ENCODE measurements at places on chromosomes 5 and 9.

DNA sequence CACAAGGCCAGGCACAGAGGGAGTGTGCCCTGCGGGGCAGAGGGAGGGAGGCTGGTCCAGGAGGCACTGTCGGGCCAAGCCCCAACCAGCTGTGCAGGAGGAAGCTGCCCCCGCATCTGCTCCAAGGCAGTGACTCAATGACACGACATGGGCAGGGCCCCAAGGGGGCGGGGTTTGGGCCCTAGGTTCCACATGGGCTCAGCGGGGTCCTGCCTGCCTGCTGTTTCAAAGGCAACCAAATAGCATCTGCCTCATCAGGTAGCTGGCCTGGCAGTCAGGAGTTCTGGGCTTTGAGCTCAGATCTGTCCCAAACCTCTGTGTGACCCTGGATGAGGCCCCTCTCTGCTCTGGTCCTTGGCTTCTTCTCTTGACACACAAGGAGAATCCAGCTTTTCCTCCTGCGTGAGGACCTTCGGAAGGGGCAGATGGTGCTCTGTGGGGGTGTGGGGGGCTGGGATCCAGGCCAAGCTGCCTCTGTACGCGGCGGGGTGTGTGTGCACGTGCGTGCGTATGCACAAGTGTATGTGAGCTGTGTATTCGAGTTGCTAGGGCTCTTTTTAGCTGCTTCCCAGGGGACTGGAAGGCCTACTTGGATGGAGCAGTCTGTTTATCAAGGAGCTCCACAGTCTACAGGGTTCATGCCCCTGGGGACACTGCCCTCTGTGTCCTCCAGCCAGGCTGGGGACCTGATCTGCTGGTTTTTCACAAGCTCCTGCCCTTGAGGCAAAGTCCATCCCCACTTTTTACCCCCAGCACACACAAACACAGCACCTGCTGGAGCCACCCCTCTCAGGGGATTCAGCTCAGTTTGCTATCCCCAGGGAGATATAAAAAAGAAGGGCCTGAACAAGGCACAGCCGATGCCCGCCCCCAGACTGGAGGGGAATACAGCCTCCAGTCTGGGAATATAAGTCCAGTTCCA is 138.9 kb downstream of the RGS3 start:
- DNase-seq: no peak

DNA sequence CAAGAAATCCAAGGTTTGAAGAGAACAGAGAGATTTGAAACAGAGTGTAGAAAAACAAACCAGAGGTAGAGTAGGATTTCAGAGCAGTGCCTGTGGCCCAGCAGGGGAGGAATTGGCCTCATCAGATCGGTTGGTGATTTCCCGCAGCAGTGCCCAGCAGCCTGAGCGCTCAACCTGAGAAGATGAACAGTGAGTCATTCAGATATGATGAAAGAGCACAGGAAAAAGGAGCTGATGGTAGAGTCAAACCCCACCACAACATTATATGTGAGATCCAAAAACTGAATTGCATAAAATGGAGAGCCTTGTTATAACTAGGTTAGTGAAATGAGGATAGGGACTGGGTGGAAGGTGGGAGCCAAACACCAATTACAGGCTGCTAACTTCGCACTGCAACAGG is 248.9 kb downstream of the PIK3R1 start:
- no peak for DNase-seq

- no peak for DNase-seq
Observed at GRCh38 chr9:85013703-85014102, 344.2 kb downstream of the NTRK2 start.

- DNase-seq: no peak
Observed at GRCh38 chr9:135719472-135719871, 17.5 kb downstream of the KCNT1 start.

DNA sequence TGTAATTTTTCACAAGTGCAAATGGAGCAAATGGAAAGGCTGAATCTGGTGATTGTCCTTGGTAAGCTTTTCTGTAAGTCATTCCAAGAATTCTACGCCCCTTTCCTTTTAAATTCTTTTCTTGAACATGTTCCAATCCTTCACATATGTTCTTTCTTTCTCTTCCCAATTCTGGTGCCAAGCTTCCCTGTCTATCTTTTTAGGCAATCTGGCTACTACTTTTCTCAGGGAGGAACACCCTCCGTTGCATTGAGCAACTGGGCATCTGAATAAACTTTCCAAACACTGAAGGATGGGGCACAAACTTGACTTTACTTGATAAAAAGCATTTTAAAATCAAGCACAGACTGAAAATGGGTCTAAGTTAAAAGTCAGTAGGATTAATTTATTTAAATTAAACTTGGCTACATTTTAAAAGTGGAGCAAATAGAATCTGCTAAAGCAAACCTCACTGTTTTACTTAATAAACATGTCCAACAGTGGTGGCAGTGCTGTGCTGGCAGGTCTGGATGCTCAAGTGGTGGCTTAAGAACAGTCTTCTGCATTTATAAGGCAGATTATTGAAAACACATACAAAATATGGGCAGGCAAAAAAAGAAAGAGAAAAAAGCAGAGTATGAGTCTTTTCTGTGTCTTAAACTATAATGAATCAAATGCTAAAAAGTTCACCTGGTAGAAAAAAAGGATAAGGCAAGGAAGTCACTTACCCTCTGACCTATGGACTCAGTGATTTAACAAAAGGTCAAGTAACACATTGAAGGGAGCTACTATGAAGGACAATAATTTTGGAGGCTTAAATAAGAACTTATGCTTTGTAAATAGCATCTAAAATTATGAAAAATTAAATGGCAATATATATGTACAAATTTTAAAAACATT is 5.4 kb downstream of the ELL2 start:
- DNase-seq: no peak

DNA sequence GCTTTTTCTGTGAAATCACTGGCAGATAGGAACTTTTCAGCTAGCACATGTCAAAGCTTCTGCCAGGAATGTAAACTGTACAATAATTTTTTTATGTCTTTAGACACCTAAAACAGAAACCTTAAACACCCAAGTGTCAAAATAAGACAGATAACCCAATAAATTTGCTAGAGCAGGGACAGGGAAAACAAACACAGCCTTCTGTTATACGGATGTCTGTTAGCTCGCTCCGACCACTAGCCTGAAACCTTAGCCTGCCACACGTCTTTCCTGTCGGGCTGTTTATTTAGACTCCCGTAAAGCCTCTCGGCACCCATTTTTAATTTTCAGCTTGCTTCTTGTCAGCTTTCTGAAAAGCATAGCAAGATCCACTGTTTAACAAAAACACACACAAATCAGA is 355.4 kb upstream of the SLC24A2 start:
- no peak for DNase-seq

- peak; percentile 5 for DNase-seq
Observed at GRCh38 chr5:180135128-180135955, 63.8 kb upstream of the RNF130 start.

- no peak for DNase-seq
Observed at GRCh38 chr9:88258024-88258423, 119.7 kb upstream of the SPATA31C2 start.

DNA sequence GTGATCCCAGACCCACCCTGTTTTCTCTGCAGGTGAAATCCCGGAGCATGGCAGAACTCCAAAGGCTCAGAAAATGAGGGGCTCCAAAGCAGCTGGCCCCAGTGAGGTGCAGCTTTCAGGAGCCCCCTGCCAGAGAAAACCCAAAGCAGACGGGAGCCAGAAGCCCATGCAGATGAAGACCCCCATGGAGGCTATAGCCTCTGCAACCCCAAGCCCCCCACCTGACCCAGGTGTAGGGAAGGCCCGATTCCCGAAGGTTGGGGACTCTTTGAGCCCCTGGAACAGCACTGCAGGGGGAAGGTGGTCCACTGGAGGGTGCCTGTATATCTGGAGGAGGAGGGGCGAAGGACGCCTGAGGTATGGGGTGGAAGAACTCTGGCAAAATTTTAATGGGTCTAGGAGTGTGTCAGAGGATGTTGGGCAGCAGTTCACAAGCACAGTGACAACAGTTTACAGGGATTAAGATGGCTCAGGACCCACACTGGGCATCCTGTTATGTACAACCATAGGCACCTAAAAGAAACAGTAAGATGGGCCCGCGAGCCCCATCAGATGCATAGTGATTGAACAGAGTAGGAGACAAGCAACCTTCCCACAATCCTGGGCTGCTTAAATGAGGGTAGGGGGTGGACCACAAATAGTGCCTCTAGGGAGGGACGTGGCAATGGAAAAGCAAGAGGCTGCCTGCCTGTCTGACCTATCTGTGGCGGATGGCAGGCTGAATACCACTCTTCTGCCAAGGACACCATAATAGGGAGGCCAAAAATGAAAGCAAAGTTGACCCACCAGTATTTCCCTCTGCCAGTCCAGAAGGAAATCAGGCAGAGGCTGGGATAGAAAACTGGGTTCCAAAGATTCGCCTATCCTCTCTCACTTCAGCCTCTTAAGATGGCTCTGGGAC is 16.4 kb upstream of the ANXA6 start:
- no peak for DNase-seq

DNA sequence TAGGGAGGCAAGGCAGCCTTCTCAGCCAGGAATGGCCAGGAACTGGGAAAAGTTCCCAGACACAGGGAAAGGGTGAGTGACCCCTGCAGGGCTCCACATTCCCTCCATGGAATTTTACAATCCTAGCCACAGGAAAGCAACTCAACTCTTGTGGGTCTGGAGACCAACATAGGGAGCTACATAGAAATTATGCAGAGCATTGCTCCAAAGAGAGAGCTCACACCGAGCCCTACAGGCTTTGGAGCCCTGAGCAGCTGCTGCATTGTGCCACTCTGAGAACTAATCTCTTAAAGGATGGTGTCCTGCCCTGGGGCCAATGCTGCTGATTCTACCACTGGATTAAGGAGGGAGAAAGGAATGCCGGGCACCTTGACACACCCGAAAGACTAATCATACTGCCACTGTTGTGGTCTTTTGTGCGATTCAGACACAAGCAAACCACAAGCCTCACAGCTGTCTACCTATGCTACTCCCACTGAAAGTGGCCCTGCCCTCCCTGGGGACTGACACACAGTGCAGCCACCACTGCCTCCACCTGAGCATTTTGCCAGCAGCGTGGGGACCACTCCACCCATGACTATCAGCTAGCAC is 1089.8 kb upstream of the NUDT12 start:
- DNase-seq: no peak

DNA sequence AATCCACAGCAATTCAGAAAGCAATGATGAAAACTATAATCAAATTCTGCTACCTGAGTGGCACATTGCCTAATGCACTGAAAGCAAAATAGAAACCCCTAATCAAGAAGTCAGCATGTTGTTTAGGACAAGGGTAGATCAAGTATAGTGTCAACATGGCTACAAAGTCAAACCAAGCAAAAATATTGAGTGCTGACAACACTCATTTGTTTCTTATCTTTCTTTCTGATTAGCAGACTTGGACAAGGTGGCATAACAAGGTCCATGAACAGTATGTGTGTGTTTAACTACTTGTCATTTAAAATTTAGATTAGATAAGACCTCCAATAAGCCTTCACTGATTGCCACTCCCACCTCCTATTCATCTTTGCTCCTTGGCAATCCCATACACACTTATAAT is 332.4 kb downstream of the KIAA0825 start:
- no peak for DNase-seq

- DNase-seq: peak; percentile 1
Observed at GRCh38 chr9:104743376-104743985, 4.0 kb upstream of the NIPSNAP3A start.

GRCh38 chr9:84697509-84698114 is 28.1 kb downstream of the NTRK2 start:
- peak; percentile 26 for DNase-seq

All from hypothalamus (tissue), 51 donors.